Activated naive CD4-positive, alpha-beta T cell treated with anti-CD3 and anti-CD28 coated beads, Interleukin-2, amount 50 U/mL, for 72 hours (primary cell): ENCODE measurements at places on chromosomes 7 and 10.

DNA sequence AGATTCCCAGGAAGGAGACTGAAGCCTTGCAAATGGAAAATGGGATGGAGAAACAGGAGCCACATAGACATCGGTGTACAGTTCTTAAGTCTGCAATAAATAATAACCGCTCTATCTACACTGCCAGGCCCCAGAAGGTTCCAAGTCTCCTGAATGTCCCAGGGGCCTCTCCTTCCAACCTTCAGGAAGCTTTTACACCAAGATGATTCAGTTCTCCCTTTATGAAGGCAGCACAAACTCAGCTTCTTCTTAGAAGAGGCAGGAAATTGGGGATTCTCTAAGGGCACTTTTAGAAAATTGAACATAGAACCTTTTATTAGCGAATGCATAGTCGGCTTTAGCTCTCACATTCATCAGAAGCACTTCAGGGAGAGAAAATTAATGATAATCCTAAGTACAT is 130.8 kb upstream of the LYZL1 start:
- no peak for DNase-seq

DNA sequence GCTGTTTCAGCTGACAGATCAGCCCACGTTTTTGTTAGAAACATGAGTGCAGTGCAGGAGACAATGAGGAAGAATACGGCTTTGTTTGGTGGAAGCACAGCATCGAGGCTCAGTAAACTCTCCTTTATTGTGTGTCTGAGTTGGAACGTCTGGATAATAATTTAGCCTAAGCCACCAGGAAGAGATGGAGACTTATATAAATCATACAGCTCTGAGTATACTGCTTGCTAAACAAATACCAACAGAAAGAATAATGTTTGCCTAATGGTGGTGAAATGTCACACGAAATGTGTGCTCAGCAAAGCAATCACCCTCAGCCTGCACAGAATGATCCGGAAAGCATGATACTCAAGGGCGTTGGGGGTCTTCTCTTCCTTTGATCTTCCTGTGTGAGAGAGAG is 664.1 kb upstream of the ADARB2 start:
- no peak for DNase-seq

DNA sequence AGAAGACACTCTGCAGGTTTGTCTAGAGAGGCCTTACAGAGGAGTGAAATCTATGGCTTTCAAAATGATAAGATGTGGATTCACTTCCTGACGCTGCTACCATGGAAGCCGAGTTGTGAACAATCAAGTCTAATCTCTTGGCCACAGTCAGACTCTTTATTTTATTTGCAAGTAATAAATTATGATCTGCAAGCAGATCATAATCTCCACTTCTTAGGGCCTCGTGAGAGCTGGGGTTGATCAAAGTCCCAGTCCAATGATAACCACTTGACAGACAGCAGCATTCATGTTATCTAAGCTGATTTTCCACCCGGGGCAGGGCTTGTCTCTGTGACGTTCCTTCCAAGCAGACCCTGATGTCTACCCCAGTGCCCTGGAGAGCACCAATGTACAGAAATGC is 776.4 kb upstream of the AUTS2 start:
- DNase-seq, result no peak

DNA sequence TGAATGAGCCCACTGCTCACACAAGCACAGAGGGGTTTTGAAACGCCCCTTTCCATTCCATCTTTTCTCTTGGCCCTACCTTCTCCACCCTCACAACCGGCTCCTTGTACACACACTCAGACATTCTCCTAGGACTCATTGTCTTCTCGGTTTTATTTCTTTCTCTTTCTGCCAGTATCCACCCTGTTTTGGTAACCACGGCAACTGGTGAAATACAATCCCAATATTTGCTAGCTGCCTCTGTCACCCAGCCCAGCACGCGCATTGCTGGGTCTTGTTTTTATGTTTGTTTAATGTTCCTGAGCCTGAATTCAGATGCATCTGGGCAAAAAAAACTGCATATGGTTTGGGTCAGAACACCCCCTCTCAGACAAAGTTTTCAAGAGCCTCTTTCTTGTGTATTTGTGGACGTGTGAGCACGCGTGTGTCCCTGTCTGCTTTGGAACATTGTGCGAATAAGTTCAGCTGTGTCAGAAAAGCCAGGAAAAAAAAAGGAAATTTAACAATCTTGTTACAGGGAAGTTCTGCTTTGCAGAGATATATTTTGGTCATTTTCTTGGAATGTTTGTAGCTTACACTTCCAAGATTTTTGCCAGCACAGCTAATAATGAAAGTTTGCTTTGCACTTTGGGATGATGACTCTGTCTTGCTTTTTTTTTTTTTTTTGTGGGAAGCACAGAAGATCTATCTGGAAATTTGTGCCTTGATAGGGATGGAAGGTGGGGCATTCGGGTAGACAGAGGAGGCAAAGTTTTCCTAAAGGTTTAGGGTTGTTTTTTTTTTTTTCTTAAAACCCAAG is 225.9 kb downstream of the TRIL start:
- no peak for DNase-seq

- no peak for DNase-seq
Observed at GRCh38 chr10:3955955-3956617, 171.1 kb upstream of the KLF6 start.

- DNase-seq, result no peak
Observed at GRCh38 chr10:24292304-24293293, 83.7 kb downstream of the KIAA1217 start.

GRCh38 chr7:46454816-46455215 is 533.7 kb upstream of the IGFBP3 start:
- DNase-seq, result no peak

DNA sequence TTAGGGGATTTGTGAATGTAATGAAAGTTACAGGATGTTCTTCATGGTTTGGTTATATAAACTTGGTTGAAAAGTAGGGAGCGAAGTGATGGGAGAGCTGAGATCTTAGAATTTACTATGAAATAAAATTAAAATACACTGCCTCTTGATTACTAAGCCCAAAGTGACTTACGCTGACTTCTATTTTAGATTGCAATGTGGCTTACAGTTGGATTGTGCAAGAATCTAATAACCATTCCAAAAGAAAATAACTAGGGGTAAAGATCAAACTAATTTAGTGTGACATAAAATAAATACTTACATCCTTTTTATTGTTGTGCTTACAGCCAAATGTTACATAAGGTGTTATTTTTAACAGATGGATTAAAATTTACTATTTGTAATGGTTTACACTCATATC is 15.3 kb downstream of the WNT16 start:
- no peak for DNase-seq
